NCI-H1092 treated with DMSO at 0.1 percent for 48 hours (cell line): ENCODE measurements at places on chromosomes 4 and X.
A peak's percentile ranks its signal among the peaks of the same experiment; 100 is the strongest.

- DNase-seq, result peak; percentile 96
Measured at GRCh38 chrX:15204130-15204751, 65.6 kb downstream of the ASB9 start.

DNA sequence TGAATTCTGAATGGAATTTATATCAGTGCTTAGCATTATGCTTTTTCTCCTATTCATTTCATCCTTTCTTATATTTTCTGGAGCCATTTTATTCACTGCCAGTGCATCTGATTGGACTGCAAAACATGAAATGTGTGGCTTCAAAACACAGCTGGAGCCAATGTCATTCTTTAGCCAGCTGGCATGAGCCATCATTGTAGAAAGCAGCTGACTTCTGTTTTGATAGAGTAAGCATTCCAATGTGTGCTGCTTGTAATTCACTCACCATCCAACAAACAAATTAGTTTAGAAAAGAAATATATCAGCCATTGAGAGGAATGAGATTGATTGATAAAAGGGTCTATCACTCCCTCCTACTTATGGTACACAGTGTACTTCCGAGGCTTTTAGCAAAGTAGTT is 2616.0 kb downstream of the ARAP2 start:
- no peak for DNase-seq

DNA sequence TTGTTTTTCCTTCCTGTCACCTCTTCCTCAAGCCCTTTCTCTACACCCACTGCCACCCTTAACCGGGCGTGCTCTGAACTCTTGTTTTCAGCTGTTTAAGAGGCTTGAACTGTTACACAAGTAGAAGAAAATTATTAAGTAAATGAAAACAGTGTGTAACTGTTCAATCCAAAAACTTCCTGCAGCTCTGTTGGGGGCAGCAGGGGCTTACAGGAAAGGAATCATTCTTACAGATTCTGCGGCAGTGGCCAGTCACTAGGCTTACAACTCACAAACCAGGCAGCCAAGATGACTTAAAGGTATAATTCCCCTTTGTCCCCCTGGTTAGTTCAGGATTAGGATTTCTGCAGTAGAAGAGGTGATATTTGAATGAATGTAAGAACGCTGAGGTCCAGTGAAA is 70.2 kb upstream of the ETNPPL start:
- DNase-seq, result no peak

DNA sequence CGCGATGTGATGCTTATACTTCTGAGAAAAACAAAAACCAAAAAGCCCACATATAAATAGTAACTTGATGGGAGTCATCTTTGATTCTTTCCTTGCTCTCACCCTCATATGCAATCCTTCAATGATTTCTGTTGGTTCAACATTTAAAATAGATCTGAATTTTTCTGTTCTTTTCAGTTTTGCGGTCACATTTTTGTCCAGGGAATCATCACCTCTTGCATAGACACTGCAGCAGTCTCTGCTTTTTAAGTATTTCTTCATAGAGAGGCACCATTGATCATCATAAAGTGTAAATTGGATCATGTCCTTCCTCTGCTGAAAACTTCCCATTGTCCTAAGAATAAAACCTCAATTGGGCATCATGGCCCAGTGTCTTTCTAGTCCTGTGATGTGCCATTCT is 81.1 kb upstream of the SLC4A4 start:
- no peak for DNase-seq

- DNase-seq, result no peak
Measured at GRCh38 chr4:94635177-94635576, 122.6 kb upstream of the BMPR1B start.

DNA sequence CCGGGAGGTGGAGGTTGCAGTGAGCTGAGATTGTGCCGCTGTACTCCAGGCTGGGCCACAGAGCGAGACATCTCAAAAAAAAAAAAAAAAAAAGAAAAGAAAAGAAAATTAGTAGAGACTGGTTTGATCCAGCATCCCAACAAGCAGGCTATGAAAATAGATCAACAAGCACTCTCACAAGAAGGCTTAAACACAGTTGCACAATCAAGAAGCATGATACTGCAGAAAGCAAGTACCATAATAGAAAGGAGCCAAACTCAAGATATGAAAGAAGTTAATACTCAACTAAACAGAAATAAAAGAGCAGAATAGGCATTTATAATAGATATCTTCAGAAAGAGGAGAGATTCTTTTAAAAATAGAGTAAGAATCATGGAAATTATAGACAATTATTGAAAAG is 10.6 kb downstream of the TLR6 start:
- no peak for DNase-seq

- no peak for DNase-seq
Measured at GRCh38 chr4:2399216-2399615, 19.2 kb downstream of the ZFYVE28 start.

DNA sequence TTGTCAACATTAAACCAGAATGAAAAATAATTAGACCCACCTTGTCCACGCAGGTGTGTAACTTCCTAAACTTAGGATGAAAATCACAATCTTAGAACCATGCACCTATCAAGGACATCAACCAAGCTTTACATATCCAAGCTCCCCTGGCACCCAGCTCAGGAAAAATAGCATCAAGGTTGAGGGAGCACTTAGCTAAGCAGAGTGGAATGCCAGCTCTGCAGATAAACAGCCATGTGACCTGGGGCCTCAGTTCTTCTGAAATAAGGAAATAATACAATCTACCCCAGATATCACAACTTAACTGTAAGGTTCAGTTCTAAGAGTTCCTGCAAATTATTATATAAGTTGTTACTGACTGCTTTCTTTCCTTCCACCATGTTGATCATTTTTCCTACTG is 64.7 kb downstream of the DHX15 start:
- DNase-seq, result no peak

DNA sequence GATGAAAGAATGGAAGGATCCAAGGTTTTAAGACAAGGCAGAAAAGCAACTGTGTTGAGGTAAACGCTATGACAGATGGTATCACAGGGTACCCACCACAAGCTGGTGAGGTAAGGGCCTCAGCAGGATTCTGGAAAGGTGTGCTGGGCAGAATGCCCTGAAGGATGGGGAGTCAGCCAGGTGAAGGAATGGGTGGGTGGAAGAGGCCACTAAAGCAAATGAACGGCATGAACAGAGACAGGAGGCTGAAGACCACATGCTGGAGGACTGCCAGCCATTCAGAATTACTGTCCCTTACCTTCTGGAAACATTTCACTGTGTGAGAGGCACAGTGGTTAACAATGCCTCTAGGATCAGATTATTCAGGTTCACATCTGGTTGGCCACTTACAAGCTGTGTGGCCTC is 23.6 kb downstream of the GPRIN3 start:
- no peak for DNase-seq

DNA sequence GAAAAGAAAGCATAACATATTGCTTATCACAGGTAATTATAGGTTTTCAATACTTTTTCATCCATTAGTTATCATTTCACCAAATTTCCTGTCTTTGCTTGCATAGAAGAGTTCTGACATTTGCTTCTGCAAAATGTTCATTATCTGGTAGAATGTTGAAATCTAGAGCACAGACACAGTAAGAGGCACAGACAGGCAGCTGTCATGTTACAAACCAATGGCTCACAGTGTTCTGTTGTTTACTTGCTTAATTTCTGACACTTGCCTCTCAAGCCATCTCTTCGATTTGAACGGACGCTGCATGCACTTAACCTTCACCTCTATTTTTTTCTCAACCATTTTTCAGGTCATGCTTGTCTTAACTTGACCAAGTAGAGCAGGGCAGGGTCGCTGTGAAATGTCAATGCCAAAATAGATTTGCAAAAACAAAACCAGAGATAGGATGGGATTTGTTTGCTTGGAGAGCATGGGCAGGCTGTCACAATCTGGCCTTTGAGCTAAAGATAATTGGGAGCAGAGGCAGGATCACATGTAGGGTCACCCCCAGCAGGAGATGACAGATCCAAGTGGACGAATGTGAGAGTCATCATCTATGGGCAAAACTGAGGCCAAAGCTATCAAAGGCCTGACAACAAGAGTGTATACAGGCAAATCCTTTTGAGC is 292.3 kb downstream of the SMARCA1 start:
- no peak for DNase-seq
